ENCODE measurements at places on chromosomes 5 and 9.

- DNase-seq = no peak
These were observed 29.6 kb downstream of the BICD2 start for GRCh38 chr9:92734931-92735635.

DNA sequence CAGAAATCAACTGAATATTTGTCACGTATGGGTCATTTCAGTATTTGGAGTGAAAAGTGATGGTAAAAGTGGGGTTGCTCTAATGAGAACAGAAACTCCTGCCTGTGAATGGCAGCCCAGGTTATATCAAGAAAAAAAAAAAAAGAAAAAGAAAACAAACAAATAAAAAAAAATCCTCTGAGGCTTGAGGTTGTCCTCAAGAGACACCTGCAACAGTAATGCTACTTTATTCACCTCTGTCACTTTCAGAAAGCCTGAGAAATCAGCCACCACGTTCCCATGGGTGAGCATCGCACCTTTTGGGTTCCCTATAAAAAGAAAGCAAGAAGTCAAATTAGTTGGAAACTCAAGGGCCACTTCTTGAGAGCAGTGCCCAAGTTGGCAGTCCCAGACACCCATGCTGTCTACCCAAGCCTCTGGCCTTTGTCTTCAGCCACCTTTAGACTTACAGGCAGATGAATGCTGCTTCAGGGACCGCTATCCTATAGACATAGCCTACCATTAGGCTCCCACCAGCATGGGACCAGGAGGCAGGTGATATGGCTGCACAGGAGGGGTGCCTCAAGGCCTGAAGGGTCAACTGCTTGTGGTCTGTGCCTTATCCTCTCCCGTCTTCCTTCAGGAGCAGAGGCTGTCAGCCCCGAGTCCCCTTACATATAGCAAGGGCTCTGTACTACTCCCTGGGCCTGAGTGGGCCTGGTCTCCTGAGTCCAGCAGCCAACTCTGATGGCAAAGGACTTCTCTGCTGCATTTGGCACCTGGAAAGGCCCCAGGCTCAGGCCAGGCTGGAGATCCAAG is 31.1 kb upstream of the MEIKIN start:
- no peak for DNase-seq

- DNase-seq = peak; percentile 3
These were observed 146.8 kb upstream of the IQGAP2 start for GRCh38 chr5:76256116-76256889.

GRCh38 chr9:113215132-113215531 is 5.9 kb downstream of the FKBP15 start:
- no peak for DNase-seq

GRCh38 chr5:162209005-162209605 is 141.5 kb downstream of the GABRG2 start:
- DNase-seq = no peak

- DNase-seq = no peak
These were observed 26.2 kb downstream of the SNX24 start for GRCh38 chr5:122871661-122872060.

DNA sequence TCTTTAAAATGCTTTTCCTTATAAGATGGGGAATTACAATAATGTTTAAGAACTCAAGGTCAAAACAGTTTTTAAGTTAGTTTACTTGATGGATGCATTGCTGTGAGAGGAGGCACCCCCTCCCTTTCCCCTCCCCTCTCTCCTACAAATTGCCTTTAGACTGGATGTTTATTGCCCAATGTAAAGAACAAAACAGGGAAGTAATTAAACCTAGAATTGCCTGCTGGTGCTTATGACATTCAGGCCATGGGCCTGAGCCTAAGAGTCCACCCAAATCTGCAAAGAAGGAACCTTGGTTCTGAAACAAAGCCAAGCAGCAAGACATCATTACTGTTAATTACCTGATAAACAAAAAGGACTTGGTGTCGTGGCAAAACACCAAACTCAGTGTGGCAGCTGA is 630.3 kb downstream of the ISL1 start:
- DNase-seq = no peak

DNA sequence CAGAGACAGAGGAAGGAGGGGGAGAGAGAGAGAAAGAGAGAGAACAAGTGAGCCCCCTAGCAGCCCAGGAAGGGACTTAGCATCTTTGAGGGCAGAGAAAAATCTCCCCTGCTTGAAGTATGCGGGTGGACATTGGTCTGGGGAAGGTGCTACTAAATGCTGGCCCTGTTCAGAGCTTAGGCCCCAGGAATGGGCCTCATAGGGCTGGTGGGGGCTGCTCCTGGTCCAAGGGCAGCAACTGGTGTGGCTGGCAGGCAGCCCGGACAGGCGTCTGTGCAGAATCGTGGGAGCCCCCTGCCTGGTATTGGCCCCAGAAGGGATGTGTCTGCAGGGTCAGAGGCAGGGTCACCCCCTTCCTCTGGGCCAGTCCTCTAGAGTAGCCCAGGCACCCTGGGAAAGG is 47.8 kb upstream of the SUSD3 start:
- DNase-seq = no peak

DNA sequence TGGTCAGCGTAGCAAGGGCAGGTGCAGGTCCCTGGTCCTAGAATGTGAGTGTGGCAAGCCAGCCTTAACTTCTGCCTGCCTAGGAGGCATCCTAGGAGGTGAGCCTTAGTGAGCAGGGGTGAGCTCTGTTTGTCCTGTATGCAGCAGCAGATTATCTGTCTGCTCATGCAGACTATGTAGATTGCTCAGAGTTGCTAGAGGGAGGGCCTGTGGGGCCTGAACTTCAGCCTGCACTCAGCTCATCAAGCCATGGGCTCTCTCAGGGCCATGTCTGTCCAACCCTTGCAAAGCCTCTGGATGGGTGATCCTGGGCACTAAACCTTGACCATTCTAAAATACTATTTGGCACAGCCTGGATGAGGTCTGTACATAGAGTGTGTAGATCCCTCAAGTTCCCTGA is 8.5 kb upstream of the CTSL start:
- no peak for DNase-seq

- no peak for DNase-seq
These were observed 158.8 kb downstream of the FGF18 start for GRCh38 chr5:171578049-171578828.

GRCh38 chr5:43711496-43711895 is 108.5 kb downstream of the NNT start:
- no peak for DNase-seq

GRCh38 chr5:141816598-141817399 is 61.4 kb downstream of the PCDH1 start:
- DNase-seq = no peak

GRCh38 chr9:123568691-123569688 is 213.0 kb downstream of the CRB2 start:
- DNase-seq = no peak

DNA sequence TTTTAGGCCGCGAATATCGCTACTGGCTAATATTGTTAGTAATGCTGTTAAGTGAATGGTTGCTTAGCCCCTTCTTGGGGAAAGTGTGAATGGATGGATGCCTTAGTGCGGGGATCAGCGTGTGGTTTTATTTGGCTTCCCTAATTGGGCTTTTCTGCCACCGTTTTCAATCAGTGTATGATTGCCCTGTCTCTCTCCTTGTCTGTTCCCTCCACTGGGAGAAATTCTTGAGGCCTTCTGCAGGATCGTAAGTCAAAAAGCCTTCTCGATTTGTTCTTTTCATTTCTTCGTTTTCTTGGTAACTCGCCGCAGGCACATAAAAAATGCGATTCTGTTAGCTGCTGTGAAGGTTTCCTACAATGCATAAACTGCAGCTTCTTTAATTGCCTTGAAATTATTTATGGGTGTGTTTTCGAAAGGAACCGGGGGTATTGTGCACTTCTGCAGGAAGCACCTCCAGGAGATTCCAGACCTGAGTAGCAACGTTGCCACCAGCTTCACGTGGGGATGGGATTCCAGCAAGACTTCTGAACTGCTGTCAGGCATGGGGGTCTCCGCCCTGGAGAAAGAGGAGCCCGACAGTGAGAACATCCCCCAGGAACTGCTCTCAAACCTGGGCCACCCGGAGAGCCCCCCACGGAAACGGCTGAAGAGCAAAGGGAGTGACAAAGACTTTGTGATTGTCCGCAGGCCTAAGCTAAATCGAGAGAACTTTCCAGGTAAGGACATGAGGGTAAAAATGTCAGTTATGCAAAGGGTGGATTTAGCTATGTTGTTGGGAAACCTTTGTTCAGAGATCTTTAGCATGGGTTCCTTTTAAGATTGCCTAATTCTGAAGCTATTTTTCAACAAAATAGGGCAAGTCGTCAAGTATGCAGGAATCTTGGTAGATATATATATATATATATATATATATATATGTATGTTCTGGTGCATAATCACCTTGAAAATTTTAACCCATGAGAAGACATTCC is 700 bp downstream of the SKP2 start:
- DNase-seq = no peak

DNA sequence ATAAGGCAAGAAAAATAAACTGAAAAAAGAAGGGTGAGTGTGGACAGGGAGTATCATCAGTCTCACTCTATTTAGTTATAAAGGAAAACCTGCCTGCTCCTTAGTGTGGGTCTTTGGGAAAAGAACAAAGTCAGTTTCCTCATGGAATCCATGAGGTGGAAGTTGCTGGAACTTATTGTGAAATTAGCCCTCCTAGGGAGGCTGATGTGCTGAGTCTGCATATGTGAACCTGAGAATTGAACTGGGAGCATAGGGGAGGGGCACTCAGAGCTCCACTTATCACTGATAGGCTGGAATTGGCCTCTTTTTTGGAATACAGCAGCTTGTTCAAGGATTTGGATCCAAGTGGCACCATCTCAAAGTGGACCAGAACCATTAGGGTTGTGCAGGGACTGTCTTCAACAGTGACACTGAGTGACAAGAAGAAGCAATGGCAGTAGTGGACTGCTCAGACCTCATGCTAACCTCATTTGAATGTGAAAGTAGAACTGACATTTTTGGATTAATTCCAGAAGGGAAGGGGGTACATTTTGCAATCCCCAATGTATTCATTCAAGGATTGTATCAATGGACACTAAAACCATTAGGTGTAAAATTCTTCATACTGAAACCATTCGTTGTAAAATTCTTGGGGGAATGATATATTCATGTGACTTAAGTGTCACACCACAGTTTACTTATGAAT is 103.6 kb upstream of the KLF9 start:
- no peak for DNase-seq

GRCh38 chr5:138979684-138980280 is 104.6 kb upstream of the LRRTM2 start:
- DNase-seq = no peak

DNA sequence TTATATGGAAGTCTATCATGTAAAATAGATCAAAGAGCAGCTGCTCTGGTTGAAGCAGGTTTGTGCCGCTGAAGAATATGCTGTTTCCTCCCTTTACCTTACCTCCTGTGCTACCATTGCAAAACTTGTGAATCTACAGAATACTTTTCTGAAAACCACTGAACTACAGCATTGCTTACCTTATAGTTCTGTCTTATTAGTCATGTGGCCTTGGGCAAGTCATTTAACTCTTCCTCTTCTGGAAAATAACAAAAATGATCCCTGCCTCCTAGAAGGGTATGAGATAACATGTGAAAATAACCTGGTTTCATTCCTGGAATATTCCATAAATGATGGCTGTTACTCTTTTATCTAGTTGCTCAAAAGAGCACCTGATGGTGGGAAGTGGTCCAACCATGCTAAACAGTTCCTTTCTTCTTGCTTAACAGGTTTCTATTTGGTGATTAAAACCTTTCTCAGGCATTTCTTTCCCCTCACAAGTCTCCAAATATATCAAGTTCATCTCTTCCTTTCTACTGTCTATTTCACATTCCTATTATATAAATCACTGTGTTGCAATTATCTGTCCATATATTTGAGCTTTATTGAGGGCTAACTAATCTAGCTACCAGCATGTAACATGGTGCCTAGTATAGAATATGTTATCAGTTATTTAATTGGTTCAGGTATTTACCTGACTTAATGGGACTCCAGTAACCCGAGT is 15.0 kb downstream of the TRIM32 start:
- DNase-seq = no peak

GRCh38 chr9:91736898-91737601 is 213.0 kb downstream of the ROR2 start:
- DNase-seq = no peak
